Occipital lobe (tissue), 3 donors: ENCODE measurements at places on chromosomes 7 and 10. TPM values are rescaled to one million over a fixed set of nuclear protein-coding genes. Genes with fewer than 3 reads are reported as not detected.

DNA sequence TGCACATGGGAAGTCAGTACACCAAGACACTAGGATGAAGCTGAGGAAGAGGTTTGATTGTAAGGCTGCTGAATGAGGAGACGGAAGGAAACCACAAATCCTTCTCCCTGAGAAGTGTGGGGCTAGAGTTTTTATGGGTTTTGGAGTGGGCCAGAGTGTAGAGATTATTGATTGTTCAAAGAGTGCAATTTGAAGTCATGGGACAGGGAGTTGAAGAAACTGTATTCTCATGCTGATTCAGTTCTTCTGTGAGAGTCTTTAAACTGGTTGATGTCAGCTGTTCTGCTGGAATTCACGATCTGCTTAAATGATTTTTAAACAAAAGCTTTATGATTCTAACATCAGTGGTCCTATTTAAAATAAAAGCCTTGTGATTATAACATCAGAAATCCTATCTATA, 91.2 kb downstream of the CSTF2T start:
- DNase-seq, result no peak

- DNase-seq, result no peak
Observed at GRCh38 chr10:111101796-111102195, 25.0 kb downstream of the ADRA2A start.

DNA sequence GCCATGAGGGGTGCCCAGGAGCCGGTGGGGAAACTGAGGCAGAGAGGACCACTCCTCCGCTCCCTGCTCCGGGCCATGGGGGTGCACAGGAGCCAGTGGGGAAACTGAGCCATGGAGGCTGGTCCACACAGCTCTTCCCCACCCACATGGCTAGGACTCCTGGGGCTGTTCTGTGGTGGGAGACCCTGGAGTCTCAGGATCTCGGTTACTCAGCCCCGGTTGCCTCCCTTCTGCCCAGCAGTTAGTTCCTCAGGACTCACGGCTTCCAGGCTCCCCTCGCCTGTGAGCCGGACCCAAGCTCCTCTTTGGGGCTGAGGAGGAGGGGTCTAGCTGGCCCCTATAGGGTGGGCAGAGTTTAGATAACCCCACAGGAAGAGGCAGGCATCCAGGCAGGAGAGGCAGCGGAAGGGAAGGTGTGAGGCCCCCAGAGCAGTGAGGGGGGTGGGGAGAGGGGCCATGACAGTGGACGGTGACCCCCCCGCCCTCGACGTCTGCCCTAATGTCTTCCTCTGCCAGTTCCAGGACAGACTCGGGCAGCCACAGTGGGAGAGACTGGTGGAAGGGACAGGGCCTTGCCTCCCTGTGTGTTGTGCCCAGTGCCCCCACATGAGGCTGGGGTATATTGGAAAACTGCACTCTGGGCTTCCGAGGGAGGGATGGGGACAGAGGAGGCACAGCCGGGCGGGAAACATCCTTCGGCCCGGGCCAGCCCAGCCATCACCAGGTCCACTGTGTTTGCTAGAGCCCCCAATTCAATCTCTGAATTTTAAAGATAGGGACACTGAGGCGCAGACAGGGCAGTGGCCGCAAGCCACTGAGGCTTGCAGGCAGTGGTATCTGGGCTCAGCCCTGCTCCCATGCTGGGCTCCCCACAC, 4.3 kb downstream of the ELFN1 start:
- DNase-seq, result no peak

DNA sequence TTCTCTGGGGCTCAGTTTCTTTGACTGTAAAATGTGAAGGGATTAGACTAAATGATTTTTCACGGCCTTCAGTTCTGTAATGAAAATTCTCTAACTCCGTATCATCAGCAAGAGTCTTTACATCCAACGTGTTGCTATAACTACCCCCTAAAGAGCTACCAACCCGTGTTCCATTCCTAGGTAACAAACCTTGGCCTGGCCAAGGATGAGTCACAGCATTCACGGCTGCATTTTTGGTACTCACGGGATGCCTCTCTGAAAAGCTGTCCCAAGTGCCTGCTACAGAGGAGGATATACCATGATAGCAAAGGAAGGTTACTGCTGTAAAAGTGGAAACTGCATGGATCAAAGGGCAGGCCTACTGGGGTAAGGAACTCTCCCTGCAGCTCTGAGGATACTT, 5.9 kb downstream of the LRRC4 start:
- DNase-seq, result no peak

DNA sequence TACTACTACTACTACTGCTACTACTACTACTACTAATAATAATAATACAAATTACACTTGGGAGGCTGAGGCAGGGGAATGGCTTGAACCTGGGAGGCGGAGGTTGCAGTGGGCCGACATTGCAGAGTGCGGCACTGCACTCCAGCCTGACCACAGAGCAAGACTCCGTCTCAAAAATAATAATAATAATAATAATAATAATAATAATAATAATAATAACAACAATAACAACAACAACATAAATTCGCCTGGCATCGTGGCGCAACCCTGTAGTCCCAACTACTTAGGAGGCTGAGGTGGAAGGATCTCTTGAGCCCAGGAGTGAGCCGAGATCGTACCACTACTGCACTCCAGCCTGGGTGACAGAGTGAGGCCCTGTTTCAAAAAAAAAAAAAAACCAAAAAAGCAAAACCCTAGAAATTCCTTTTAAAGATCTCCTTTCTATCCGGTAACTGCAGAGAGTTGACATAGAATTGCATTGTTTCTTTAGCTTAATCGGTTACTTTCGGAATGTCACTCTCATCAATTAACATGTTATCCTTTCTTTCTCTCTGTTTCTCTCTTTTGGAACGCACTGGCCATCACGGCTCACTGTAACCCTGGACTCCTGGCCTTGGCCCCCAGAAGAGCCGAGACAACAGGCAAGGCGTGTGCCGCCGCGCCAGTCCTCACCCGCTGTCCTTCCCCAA, 972 bp downstream of the PHYH start:
- no peak for DNase-seq

Gene VAX1
- total RNA-seq, result 1.2 TPM

DNA sequence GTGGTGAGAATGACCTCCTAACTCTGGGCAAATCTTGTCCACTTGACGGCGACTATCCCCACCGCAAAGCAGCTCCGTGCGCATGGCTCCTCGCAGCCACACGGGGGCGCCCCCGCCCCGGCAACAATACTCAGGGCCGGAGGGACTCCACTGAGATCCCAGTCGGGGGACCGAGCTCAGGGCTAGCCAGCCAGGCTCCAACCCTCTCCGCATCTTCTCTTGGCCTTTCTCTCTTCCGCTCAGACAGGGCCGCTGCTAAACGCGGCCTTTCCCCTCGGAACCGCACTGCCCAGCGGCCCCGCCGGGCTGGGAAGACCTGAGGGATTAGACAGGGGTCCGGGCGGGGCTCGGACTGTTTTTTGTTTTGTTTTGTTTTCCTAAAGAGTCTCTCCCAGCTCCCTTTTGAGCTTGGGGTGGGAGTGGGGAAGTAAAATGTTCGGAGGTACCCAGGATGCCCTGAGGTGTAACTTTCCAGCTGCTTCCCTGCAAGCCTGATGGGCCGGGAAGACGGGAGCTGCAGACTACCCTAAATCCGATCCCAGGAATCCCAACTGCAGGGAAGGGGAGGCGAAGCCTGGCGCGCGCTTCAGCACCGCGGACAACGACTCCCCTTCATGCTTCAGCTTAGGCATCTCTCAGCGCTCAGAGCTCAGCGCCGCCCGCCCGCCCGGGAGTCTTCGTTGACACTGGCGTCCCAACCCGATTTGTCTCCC, 2.7 kb downstream of the KCNIP2 start:
- peak; percentile 77 for DNase-seq

DNA sequence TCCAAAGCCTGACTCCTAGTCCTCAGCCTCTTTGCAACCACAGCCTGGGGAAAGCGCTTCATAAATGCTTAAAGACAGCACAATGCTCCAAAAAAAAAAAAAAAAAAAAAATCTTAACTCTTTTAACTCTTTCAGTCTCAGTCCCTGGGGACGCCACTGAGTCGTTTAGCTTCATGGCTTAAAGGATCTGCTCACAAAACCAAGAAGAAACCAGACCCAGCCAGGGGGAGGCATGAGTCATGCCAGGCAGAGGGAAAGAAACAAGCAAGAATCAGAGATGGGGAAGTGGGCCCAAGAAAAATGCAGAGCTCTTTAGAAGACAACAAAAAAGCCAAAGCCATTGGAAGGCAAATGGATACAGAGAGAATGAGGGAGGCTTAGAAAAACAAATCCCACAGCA, 32.5 kb upstream of the DOCK1 start:
- DNase-seq, result no peak

DNA sequence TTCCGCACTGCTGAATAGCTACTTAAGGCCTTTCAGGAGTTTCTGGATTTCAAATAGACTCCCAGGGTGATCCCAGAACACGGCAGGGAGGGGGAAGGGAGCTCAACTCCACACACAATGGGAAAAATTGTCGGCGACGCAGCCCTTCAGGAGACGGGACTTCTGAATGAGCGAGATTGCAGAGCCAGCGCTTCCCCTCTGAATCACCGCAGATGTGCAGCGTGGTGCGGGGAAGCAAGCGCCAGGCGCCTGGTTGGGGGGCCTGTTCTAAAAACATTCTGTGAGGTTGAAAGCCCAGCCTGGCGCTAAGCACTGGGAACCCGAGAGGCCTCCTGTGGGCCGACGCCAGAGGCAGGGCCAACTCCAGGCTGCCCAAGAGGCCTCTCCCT, 163.3 kb downstream of the MAD1L1 start:
- DNase-seq, result peak; percentile 13

DNA sequence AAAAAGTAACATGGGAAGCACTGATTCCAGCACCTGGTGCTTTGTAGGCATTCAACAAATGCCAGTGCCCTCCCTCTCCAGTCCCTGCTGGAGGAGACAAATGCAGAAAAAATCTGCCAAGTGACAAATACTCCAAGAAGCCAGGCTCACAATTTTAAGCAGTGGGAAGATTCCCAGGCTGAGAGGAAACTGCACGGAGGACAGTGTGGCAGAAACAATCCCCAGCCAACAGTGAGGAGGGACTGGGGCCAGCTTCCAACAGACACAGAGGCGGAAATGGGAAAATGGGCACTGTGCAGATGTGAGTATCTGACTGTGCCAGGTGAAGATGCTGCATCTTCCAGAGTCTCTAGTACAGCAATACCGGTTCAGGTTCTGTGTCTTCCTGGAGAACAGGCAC, 106.3 kb downstream of the SLIT1 start:
- peak; percentile 39 for DNase-seq

DNA sequence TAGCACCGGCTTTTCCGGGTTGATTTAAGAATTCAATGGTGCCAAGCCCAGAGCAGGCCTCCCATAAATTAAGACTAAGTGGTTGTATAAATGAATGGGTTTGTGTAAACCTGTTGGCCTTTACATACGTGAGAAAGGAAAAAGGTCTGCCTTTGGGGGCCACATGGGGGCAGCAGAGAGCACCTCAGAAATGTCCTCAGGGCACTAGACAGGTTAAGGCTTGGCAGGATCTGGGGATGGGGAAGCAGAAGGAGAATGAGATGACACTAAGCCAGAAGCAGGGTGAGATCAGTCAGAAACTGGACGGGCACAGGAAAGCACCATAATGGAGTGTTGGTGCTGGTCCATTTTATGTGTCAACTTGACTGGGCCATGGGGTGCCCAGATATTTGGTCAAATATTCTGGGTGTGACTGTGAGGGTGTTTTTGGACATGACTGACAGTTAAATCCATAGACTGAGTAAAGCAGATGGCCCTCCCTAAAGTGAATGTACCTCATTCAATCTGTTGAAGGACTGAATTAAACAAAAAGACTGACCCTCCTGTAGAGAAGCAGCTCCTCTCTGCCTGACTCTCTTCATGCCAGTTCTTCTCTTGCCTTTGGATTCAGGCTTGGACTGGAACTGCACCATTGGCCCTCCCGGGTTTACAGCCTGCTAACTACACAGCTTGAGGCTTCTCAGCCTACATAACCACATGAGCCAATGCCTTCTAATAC, 58.9 kb downstream of the FRMPD2 start:
- no peak for DNase-seq

Gene CRYGN
- total RNA-seq, result not detected

Gene IDI2
- not detected for total RNA-seq
